ENCODE measurements at places on chromosomes 1 and 21.

- DNase-seq: no peak
Measured at GRCh38 chr1:15186073-15186845, 32.7 kb downstream of the TMEM51 start.

DNA sequence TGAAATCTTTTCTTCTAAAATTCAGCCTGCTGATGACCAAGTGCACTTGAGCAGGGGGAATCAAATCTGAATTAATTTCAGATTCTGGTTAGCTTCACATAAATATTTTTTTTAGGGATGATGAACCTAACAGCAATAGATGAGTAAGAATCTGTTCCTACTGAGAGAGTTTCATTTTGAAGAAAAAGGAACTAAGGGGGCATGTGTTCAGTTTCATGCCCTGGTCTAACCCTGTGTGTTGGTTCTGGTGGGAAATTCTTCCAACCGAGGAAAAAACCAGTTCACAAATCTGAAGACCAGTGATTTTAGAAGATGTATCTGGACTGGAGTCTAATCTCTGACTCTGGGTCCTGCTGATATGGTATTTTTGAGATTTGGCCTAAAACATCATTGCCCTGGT lies 13.7 kb downstream of the SELL start:
- DNase-seq: no peak

- DNase-seq: no peak
Measured at GRCh38 chr1:6357243-6357936, 36.2 kb downstream of the ACOT7 start.

GRCh38 chr1:119587341-119587740 lies 60.7 kb downstream of the ZNF697 start:
- no peak for DNase-seq

DNA sequence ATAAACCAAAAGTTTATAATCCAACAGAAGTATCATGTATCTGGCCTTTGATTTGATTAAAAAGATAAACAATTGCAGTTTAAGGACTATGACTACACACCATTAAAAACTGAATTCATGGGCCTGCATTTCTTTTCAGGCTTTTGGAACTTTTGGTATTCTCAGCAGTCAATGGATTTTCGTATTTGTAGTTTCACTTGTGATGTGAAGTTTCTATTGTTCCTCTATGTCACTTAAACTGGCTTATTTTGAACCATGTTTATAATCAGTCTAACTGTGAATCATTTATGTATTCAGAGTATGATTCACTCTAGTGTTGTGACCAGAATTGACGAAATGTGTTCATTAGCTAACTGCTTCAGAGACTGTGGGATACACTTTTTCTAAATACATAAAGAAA lies 132.9 kb downstream of the COQ8A start:
- DNase-seq: no peak

DNA sequence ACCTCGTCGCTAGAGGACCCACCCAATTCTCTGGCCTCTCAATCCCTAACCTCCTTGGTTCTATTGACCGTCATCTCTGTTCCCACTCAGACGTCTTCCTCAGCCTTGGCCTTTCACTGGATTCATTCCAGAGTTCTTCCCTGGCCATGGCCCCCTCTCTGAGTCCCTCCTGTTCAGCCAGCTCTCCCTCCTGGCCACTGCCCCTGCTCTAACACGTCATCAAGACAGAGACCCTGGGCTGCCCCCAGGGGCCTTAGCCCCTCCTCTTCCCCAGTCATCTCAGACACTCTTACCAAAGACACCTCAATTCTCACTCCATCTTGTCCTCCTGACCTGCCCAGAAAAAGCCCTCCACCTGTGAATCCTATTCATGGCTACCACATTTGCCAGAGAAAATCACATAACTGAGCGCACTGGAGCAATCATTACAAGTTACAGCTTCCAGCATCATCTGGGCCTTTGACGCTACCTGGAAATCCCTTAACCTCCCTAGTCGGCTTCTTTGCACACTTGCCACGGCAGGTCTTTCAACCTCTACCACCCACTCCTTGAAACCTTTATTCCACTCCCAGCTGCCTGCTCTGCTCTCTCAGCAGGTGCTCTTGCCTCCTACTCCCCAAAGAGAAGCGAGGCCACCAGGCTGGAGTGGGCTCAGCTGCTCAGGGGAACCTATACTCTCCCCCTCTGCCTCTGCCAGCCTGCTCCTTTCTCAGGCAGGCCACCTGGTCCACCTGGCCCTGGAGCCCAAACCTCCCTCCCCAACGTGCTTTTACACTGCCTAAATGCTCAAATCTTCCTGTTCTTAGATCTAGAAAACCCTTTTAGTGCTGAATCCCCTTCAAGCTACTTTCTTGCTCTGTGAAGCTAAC lies 14.0 kb downstream of the DCST2 start:
- no peak for DNase-seq

DNA sequence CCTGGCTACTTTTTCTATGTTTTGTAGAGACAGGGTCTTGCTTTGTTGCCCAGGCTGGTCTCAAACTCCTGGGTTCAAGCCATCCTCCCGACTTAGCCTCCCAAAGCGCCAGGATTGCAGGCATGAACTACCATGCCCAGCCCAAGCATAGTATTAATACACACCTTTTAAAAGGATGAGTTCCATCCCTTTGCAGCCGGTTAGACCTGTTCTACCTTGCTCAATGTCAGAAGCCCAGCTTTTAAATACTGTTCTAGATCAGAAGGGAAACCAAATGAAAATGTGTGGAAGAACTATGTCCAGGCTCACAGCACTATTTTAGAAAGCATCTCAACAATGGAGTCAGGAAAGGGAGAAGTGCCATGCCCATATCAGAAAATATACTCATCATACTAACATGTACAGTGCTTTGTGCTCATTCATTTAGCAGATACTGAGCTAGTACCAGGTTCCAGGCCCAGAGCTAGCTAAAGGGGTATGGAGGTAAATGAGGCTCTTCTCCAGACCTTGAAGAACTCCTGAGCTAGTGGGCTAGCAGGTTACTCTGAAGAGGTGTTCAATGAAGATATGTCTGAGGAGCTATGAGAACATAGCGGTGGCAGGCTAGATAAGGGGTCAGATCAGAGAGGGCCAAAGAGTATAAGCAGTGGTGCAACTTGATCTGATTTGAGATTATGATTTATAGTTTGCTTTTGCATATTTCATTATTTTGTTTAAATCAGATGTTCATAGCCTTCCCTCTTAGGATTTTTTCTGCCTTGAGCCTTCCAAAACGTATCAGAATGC lies 78.2 kb downstream of the RNF220 start:
- no peak for DNase-seq

GRCh38 chr21:42395905-42396651 lies at the start of gene TMPRSS3:
Gene TMPRSS3, minus strand, starts transcription at chr21:42396052. Its CDS starts 635 bp downstream, at chr21:42395417.
- no peak for DNase-seq

DNA sequence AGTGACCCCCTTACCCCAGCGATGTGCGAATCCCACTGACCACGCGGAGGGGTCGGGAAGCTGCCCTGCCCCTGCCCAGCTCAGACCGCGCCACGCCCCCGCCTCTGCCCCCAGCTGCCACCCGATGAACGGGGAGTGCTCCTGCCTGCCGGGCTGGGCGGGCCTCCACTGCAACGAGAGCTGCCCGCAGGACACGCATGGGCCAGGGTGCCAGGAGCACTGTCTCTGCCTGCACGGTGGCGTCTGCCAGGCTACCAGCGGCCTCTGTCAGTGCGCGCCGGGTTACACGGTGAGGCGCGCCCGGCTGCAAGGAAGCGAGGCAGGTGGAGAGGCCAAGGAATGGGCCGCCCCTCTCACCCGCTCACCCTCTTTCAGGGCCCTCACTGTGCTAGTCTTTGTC lies 11.9 kb upstream of the LRRC71 start:
- DNase-seq: no peak

DNA sequence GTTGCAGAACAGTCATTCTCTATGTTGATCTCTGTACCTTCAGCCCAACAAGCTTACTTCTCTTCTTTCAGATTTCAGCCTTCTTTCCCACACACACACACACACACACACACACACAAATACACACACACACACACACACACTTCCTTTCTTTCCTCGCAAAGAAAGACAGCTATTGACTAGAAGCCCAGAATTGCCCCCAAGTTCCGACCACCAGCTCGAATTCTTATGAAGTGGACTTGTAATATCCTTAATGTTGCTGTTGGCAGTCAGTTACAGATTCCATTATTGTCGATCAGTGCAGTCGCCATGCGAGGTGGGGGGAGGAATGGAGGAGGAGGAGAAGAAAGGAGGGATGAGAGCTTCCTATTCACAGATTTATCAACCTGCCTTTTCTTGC lies 125.5 kb downstream of the CLEC20A start:
- DNase-seq: no peak

DNA sequence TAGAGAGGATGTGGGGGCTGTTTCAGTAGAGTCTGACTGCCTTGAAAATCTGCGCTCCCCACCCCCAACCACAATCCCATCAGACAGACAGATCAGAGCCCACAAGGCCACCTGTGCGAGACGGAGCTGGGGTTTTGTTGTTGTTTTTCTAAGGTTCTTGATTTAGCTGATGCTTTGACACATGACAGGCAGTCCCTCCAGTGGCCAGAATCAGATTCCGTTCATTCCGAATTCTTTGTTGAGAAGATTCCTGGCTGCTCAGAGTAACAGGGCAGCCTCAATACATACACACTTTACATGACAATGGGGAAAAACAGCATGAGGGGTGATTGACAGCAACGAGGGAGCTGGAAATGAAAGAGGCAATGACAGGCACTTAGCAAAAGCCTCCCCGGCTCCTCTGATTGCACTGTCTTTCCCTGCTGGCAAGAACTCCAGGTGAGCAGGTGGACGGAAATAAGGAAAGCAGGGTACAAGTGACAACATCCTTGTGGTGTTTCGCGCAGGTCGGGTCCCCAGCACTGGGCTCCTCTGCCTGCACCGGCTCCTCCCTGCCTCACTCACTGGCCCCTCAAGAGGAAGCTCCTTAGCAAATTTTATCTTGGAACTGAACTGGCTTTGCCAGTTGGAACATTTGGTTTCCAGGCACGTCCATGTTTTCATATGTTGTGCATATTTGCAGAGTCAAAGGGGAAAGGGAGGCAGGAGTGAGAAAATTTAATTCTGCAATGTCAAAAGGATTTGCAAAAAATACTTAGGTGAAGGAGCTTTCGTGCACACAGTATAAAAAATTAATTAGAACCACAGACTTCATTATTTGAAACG lies 148.7 kb downstream of the PGBD5 start:
- DNase-seq: no peak

- no peak for DNase-seq
Measured at GRCh38 chr1:19960591-19960990, 18.8 kb downstream of the PLA2G2A start.

GRCh38 chr1:17447501-17447992 lies 8.1 kb upstream of the RCC2 start:
- no peak for DNase-seq

GRCh38 chr1:52157582-52157981 lies 15.7 kb downstream of the ZFYVE9 start:
- no peak for DNase-seq

GRCh38 chr1:162212713-162213112 lies 143.2 kb downstream of the NOS1AP start:
- no peak for DNase-seq

DNA sequence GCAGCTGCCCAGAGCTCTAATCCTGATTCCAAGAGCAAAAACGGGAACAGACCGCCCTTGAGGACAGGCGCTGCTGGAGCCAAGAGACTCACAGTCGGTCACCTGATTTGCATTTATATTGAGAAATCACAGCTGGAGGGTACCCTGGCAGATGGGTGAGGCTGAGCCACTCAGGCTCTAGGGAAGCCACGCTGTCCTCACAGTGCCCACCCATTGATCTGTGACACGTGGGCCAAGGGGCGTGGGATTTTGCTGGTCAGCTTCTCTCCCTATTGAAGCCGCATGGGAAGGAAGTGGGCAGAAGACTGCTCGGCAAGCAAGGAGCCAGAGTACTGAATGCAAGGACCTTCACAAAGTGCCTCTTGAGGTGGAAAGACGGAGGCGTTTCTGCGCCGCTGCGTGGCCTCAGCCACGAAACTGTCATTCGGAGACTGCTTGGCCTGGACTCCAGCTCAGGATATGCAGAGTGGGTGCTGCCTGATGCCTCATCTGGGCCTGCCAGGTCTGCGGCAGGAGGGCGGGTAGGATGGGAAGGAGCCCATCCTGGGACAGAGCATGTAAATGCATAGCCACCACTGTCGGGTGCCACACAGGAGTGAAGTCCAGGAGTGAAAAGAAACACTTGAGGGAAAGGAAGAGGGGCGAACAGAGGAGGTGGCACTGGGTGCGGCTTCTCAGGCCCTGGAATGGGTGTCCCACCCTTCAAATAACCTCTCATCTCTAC lies 139.8 kb downstream of the PGBD5 start:
- DNase-seq: no peak

DNA sequence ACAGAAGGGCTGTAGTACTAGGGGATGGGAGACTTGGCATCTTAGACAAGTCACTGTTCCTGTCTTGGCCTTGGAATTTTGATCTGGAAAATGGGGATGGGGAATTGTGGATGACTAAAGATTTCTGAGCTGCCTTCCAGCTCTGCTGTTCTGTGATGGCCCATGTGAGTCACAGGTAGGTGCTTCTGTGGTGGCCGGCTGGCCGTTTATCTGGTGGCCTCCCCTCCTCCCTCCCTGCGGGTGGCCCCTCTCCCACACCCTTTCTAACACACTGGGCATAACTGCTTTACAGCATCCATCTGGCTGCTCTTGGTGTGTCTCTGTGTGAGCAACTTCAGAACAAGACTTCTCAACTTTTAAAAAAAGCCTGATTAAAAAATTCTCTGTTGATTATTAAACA lies 35.9 kb downstream of the KCNA2 start:
- no peak for DNase-seq

GRCh38 chr1:26049531-26050247 lies 3.8 kb upstream of the SLC30A2 start:
- DNase-seq: no peak

DNA sequence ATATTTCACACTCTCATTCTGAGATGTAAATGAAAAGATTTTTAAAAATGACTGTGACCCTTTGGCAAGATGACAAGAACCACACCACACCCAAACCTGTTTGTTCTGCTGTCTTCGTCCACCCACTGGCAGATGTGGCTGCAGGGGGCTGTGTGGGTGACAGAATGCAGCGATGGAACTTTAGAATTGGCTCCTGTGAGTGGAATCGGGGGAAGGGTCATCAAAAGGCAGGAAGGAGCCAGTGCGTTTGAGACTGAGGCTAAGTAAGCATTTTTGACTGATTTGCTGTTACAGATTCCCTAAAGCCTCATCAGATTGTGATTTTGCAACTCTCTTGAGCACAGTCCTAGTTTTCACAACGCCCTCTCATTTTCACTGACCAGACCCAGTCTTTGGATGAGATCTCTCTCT lies 111.2 kb upstream of the ADGRL2 start:
- no peak for DNase-seq

- DNase-seq: no peak
Measured at GRCh38 chr1:43853161-43853921, 80.3 kb upstream of the ARTN start.

- DNase-seq: no peak
Measured at GRCh38 chr21:31216206-31216605, 127.9 kb downstream of the TIAM1 start.

DNA sequence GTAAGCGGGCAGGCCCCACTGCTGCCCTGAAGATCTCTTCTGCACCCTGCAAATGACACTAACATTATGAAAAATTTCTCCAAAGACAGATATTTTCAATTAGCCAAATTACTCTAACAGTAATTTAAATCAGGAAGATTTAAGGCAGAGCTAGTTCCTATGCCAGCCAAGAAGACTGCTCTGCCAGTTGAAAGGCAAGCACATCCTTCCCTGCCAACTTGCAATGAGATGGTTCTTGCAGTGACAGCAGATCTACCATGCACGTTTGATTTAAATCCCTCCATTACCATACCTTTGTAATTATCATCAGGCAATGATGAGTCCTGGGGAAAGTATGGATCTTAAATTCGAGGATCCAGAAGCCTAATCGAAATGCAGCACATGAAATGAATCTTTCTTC lies 76.5 kb downstream of the SAMSN1 start:
- no peak for DNase-seq

Data from activated naive CD4-positive, alpha-beta T cell treated with Interleukin-2 at 50 U/mL for 16 hours (primary cell).